ENCODE measurements at places on chromosomes 12 and 14.

GRCh38 chr12:121423682-121424623, 24.0 kb downstream of the RNF34 start:
- DNase-seq: no peak

GRCh38 chr12:111975161-111975931, 37.6 kb downstream of the TMEM116 start:
- DNase-seq: no peak

GRCh38 chr14:89357655-89358297, 59.3 kb downstream of the FOXN3 start:
- DNase-seq: no peak

- no peak for DNase-seq
Observed at GRCh38 chr14:33369041-33369440, 430.4 kb downstream of the NPAS3 start.

GRCh38 chr12:88628856-88629509, 48.7 kb upstream of the KITLG start:
- DNase-seq: no peak

DNA sequence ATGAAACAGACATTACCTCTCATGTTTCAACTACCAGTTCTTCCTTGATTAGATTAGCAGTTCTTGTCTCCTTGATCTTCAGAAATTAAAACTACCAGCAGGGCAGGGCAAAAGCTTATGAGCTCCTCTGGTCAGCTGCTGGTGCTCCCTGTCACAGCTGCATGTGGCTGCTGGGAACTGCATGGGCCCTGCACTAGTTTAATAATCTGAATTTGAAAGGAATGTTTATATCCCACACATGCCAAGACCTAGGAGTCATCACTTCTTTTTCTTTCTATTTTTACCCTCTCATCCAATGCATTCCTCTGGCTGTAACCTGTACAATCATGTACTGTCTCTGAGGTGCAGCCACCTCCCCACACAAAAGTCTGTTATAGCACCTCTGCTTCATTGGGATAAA, 73.9 kb downstream of the ARMH4 start:
- no peak for DNase-seq

DNA sequence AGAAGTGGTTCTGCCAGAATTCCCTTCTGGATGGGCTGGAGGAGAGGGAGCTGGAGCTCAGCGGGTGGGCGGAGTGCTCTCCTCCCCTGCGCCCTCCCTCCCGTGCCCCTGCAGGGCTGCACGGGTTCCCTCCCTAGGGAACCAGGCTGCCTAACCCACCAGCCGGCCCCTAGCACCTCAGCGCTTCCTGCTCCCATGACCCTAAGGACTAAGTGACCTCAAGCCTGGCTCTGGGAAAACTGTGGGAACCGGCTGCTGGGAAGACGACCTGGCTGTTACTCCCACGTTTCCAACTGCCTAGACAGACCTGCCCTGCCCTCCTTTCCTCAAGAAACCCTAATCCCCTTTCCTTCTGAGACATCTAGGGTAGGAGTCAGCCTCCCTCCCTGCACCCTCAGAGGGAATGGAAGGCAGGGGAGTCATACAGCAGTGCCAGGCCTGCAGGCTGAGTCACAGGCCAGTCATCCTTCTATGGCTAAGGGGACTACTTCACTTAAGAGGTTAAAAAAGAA, 31.5 kb downstream of the SLC6A12 start:
- no peak for DNase-seq

DNA sequence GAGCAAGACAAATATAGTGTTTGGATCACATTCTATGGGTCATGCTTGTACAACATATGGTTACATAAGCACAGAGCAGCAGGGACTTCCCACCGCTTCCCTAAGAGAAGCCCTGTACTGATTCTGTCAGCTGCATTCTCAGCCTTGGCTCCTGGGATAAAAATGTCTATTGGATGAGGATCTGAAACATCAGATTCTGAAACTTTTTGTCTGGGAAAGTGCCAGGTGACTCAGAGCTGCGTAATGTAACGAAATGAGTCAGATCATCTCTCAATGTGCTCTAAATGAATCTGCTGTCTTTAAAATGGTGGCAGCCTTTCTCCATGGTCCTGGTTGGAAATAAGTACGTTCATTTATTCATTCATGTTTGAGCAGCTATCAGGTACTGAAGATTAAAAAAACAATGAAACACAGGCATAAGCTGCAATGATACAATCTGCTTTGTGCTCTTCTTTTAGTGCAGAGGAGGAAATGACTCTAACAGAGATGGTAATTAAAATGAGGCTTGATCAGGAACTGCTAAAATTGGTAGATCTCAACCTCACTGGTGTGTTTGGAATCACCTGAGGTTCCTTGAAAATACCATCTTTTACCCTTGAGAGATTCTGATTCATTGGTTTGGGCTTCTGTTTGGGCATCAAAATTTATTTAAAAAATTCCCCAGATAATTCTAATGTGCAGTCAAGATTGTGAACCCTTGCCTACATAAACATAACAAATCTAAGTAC, 99.1 kb upstream of the NAP1L1 start:
- peak; percentile 82 for DNase-seq

DNA sequence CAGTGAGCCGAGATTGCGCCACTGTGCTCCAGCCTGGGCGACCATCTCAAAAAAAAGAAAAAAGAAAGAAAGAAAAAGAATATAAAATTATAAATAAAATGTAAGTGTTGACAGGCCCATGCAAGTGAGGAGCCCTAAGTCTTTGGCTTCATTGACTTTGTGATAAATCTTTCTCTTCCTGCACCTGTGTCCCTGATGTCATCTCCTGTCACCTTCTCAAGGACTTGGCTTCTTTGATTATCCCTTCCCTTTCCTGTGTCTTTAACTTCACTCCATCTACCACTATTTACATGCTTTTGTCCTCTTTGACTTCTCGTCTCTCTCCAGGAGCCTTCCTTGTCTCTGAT, 33.6 kb upstream of the WNK1 start:
- DNase-seq: no peak

DNA sequence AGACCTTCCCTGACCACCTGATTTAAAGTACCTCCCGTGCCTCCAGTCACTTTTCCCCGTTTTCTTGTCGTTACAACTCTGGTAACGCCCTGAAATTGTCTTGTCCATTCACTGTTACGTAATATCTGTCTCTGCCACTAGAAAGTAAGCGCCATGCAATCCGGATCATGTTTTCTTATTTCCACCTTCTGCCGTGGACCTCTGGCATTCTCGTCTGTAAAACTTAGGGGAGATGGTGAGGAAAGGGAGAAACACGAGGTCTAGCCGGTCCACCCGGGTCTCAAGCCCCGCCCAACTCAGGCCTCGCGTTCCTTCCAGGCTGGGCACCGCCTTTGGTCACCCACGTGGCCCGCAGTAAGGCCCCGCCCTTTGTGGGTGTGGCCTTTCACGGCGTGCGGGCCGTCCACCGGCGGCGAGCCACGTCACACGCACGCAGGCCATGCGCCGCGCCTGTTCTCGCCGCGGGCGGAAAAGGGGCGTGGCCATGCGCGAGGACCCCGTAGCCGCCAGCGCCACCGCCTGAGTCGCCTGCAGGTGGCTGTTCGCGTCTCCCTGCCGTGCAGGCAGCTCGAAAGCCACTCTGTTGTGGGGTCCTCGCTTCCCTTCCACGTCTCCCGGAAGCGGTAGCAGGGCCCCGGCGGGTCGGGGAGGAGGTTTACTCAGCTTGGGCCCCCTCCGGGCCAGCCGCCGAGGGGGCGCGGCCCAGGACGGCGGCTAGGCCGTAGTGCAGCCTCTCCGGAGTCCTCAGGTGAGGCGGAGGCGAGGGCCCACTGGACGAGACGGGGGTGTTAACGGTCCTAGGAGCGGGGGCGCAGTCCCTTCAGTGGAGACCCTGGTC, at the start of gene GOLGA5:
Gene GOLGA5, plus strand, starts transcription at position 597 of the 838 bp plus-strand sequence. CDS start 3,133 bp downstream, outside the sequence.
- DNase-seq: peak; percentile 97

- no peak for DNase-seq
Observed at GRCh38 chr12:92634730-92635129, 68.1 kb upstream of the PLEKHG7 start.

All from activated CD4-positive, alpha-beta T cell treated with anti-CD3 and anti-CD28 coated beads, Interleukin-2, amount 50 U/mL, for 16 hours (primary cell).